NCI-H2081 treated with DMSO at 0.1 percent for 48 hours (cell line): ENCODE measurements at places on chromosomes 6 and 20.

DNA sequence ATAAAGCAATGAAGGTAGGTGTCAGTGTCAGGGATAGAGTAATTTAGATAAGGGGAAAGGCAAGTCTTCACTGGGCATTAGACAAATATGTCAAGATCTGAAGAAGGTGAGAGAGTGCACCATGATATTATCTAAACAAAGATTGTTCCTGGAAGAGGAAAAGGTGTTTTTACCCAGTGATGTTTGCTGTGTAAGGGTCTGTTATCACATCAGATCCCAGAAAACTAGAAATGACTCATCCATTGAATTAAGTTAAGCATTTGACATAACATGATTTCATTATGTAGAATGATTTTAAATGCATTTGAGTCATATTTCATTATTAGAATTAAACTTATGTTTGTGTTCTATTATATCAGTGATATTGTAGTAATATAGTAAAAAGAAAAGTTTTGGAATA is 1279.5 kb upstream of the CITED2 start:
- no peak for DNase-seq

GRCh38 chr20:37218976-37219375 is 39.6 kb upstream of the MROH8 start:
- DNase-seq = no peak

- no peak for DNase-seq
These were observed 354.5 kb downstream of the UTRN start for GRCh38 chr6:144639654-144640053.

DNA sequence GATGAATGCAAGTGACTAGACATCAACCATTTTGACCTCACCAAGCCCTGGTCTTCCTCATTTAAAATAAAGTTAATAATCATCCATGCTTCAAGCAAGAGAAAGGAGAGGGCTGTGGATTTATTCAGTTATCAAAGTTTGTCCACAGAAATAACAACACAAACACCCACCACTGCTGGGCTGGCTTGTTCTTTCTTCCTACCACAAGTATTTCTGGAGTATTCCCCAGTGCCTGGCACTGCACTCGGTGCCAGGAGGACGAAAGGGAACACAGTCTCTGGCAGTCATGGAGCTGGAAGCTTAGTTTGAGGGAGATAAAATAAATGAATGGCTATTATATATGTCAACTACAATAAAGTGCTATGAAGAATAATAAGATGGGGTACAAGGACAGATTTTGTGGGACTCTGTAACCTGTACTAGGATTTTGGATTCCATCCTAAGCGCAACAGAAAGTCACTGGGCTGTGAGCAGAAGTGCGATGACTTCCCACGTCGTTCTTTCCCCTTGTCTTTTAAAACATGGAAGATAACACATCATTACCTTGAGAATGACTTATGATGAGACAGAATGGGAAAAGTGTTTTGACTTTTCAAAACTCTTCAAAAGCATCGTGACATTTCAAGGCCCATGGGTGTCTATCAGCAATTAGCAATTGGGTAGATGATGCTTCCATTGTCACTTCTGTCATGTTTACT is 74.5 kb upstream of the TRAF3IP2 start:
- DNase-seq = no peak

GRCh38 chr20:46568570-46569129 is 18.2 kb upstream of the OCSTAMP start:
- peak; percentile 62 for DNase-seq

GRCh38 chr6:157304899-157305663 is 18.2 kb downstream of the TMEM242 start:
- DNase-seq = no peak

- no peak for DNase-seq
These were observed 69.5 kb downstream of the CYP39A1 start for GRCh38 chr6:46583081-46583480.

DNA sequence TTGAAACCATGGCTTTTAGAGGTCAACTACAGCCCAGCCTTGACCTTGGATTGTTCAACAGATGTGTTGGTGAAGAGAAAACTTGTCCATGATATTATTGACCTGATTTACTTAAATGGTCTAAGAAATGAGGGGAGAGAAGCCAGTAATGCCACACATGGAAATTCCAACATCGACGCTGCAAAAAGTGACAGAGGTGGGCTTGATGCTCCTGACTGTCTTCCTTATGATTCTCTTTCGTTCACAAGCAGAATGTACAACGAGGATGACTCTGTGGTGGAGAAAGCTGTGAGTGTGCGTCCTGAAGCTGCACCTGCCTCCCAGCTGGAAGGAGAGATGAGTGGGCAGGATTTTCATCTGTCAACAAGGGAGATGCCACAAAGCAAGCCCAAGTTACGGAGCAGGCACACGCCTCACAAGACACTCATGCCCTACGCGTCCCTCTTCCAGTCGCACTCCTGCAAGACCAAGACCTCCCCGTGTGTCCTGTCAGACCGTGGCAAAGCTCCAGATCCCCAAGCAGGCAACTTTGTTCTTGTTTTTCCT is 16.2 kb downstream of the TTLL2 start:
- no peak for DNase-seq

- DNase-seq = no peak
These were observed 205.0 kb upstream of the BTBD3 start for GRCh38 chr20:11712639-11713160.

DNA sequence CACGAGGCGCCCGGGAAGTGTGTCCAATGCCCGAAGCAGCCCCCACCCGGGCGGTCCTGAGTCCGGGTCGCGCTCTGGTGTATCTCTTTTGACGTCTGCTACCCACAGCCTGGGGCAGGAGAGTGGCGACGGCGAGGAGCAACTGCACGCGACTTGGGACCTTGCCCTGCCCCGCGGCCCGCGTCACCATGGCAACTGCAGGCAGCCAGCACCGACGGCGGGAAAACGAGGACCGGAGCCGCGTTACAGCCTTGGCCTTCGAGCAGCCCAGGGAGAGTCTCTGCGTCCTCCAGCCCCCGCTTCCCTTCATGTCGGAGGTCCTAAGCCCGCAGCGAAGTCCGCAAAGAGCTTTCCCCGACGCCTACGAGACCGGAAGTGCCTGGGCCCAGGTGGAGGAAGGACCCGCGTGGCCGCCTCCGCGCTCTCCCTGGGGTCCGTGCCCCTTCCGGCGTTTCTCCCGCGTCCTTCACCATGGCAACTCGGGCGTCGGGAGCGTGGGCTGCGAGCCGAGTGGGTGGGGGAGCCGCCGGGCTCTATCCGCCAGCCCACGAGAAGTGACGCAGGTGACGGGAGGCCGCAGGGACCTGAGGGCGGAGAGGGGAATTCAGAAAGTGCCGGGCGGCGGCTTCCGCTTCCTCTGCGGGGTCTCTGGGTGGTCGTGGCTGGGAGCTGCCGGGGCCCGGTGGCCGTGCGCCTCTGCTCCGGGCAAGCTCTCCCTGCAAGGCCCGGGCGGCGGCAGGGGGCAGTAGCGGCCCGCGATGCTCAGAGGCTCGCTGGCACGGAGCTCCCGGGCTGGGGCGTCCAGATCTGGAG is 88.6 kb upstream of the TGM3 start:
- DNase-seq = no peak

GRCh38 chr6:73461537-73462350 is at the start of gene MTO1:
MTO1 (plus strand) TSS chr6:73461737; CDS start chr6:73461855, 118 bp downstream.
- peak; percentile 44 for DNase-seq

DNA sequence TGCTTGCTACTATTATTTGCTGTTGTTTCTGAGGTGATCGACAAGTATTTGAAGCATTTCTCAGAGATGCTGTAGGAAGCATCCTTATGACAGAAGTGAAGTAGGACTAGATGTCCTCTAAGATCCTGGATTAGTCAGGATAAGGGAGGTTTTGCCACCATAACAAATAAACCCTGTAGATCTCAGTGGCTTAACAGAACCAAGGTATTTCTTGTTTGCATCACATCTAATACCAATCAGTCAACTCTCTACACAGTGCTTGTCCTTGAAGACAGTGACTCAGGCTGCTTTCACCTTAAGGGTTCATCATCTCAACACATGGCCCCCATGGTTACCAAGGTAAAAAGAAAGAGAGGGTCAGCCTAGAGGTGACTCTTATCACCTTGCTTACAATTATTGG is 92.9 kb upstream of the ISM1 start:
- no peak for DNase-seq

DNA sequence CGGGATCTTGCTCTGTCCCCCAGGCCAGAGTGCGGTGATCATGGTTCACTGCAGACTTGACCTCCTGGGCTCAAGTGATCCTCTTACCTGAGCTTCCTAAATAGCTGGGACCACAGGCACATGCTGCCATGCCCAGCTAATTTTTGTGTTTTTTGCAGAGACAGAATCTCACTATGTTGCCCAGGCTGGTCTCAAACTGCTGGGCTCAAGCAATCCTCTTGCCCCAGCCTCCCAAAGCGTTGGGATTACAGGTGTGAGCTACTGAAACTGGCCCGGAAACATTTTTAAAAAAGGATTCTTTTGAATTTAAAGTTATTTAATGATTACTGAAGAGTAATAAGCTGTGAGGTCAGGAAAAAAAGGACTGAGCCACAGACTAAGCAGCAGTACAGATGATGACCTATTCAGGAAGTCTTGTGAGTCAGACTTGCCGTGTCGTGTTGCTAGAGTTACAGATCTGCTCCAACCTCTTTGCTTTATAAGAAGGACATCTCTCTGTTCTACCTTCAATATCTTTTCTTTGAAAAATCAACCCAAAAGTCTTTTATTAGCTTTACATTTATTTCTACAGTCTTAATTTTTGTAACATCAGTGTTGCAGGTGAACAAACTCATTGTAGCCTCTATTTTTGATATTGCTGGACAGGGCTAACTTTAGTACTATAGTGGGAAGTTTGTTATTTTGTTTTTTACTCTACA is 108.7 kb downstream of the NCOA3 start:
- no peak for DNase-seq

DNA sequence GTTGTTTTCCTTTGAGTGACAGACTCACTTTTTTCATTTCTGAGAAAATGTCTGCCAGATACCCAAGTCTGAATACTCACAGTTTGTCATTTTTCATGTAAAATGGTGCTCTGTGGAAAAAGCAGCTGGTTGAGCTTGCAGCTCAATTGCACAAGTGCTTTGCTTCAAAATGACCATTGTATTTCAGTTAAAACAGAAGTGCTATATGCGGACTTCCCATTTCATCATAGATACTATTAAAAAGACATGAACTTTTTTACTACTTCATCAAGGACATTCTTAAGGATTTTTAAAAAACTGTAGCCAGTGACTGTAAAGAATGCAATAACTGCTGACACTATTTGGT is 61.5 kb downstream of the KCNS1 start:
- DNase-seq = no peak

DNA sequence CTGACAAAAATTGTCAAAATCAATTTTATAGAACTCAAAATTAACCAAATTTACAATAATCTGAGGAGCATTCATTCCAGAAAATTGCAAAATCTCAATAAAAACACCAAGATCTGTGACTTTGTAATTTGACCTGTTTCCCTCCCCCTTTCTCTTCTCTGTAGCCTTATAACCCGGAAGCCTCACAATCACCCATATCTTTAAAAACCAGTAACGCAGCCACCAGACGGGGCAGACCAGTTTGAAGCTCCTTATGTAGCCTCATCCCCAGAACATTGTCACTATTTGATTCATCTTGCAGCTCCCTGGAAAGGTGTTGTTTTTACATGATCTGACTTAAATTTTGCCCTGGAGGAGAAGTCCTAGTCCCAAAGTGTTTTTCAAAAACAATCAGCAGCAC is 27.5 kb upstream of the TGM6 start:
- no peak for DNase-seq

DNA sequence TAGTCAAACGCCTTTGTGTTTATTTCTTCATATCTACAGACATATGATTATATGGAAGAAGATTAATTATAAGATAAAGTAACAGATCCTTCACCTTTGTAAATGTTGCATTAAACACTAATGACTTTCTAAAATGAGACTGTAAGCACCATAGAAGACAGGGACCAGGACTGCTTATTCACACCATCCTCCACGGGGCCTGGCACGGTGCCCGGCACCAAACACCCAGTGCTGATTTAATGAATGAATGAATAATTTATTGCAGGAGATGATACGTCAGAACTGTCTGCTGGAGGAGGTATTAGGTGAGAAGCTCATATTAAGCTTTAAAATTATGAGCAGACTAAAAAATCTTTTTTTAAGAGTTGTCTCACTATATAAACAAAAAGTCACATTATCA is 88.3 kb downstream of the SLX4IP start:
- DNase-seq = no peak

- no peak for DNase-seq
These were observed 38.9 kb downstream of the STK35 start for GRCh38 chr20:2140561-2140960.

- no peak for DNase-seq
These were observed 132.9 kb upstream of the MYLIP start for GRCh38 chr6:15996030-15996429.

- no peak for DNase-seq
These were observed 194.1 kb upstream of the GJE1 start for GRCh38 chr6:141938664-141939063.
